ENCODE measurements at places on chromosomes 6 and 20.
A peak's percentile ranks its signal among the peaks of the same experiment; 100 is the strongest.

GRCh38 chr6:33061987-33062386, 11.5 kb downstream of the HLA-DPA1 start:
- DNase-seq = peak; percentile 57

- peak; percentile 29 for DNase-seq
Measured at GRCh38 chr20:49567421-49568277, at the start of gene PTGIS. TSS of gene PTGIS (minus strand) at chr20:49568137. CDS start at chr20:49568116, 21 bp downstream.

DNA sequence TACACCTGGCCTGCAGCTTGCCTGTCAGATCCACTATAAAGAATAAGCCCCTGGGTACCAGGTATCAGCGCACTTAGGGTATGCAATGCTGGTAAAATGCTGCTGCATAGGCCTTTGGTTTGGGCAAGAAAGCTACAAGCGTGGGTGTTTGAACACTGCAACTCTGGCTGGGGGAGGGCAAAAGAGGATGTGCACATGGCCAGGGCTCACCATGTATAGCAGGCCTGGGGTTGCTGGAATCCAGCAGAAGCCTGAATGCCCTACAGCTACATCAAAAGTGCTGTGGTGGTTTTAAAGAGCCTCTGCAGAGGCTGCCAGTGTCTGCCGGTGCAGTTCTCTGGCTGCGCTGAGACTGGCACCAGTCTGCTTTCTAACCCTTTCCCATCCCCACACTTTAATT, 51.7 kb downstream of the UQCC1 start:
- no peak for DNase-seq

DNA sequence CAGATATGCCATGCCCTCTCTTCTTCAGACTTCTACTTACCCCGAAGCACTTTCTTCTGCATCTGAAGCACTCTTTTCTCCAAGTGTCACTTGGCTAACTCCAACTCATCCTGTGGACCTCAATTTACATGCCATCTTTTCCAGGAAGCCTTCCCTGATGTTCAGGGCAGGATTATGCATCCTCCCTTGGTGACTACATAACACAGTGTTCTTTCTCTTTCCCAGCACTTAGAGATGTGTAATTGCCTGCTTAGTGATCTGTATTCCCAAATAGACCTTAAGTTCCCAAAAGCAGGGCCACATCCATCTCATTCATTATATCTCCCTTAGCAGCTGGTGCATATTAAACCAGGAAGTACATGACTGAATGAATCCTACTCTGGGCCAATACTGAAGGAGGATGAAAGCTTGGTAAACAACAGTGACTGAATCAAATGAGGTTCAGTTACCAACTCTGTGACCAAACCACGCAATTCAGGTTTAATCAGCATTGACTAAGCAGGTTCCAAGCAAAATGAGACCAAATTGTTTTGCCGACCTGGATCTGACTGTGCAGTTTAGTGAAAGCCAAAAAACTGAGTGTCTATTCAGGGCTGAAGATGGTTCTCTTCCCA, 121.4 kb upstream of the TCF21 start:
- DNase-seq = no peak

GRCh38 chr20:36969478-36970186, 18.1 kb upstream of the SAMHD1 start:
- DNase-seq = no peak

DNA sequence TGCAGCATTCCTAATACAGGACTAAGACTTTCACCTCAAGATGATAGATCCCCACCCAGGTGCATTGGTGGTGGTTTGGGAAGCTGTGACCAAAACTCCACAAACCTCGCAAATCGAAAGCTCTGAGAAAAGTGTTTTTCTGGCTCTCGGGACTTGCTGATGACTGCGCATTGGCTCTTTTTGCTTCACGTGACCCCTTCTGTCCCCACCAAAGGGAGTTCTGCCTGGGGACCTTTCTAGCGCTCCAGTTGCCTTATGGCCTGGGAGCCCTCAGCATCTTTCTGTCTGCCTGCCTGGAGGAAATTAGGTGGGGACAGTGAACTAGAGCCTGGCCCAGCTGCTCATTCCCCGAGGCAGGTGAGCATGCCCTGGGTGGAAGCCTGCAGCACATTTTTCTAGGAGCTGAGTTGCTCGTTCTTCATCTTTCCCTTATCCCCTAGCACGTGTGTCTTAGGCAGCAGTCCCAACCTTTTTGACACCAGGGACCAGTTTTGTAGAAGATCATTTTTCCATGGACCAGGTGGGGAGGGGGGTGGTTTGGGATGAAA, 90.2 kb downstream of the TXNDC5 start:
- no peak for DNase-seq

GRCh38 chr6:43772681-43773049, 2.7 kb downstream of the VEGFA start:
- no peak for DNase-seq

- DNase-seq = no peak
Measured at GRCh38 chr6:131210469-131210868, 75.2 kb downstream of the AKAP7 start.

GRCh38 chr6:153634416-153634815, 404.6 kb upstream of the OPRM1 start:
- no peak for DNase-seq

GRCh38 chr20:36274181-36274841, 31.8 kb upstream of the DLGAP4 start:
- DNase-seq = no peak

DNA sequence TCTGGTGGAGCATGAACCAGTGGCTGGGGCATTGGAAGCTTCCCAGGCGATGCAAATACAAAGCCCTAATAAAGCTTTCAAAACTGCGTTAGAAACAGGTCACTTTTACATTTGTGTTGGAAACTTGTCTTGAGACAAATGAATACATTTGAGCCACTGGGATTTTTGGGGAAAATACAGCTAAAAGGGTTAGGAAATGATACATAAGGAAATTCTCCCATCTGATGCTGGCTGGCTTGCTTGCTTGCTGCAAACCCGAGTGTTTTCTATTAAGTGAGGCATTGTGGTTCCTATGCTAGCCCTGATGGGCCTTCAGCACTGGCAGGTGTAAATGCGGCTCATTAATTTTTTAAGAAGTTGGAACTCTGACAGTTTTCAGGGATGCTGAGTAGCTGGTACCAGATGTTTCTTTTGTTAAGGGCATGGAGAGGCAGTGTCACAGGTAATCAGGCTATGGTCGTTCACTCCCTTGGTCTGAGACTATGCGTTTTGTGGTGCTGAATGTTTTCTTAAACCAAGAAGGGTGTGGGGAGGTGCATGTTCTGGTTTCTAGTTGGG, 35.2 kb downstream of the RREB1 start:
- no peak for DNase-seq

- no peak for DNase-seq
Measured at GRCh38 chr6:23600118-23600517, 525.9 kb upstream of the NRSN1 start.

DNA sequence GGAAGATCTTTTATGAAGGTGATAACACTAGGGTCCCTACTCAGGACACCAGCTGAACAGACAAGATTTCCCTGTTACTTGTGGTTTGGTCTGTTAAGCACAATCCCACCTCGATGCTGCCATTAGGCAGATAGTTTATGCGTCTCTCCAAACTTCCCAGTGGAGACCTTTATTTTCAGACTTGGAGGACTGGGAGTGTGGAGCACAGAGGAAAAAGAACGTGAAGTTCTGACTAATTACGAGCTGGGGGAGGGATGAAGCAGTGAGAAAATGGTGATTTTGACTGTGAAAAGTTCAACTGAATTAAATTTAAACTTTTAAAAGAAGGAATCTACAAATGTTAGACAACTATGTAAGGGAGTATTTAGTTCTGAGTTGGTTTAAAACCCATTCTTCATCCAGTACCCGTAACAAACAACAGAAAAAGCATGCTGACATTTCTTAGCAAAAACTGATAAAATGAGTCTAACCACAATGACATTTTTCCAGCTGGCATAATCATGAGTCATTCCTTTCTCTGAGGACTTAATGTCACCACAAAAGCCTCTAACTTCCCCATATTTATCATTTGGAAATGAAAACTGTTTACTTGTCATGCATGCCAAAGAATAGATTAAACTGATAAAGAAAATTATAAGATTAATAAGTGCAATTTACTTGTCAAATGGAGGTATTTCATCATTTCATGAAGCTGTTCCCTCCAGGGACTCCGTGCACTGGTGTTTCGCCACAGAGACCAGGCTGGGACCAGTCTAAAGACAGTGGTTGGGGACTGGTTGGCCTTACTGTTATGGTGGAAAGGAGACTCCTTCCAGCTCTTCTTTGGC, 113.3 kb upstream of the SSTR4 start:
- peak; percentile 11 for DNase-seq

DNA sequence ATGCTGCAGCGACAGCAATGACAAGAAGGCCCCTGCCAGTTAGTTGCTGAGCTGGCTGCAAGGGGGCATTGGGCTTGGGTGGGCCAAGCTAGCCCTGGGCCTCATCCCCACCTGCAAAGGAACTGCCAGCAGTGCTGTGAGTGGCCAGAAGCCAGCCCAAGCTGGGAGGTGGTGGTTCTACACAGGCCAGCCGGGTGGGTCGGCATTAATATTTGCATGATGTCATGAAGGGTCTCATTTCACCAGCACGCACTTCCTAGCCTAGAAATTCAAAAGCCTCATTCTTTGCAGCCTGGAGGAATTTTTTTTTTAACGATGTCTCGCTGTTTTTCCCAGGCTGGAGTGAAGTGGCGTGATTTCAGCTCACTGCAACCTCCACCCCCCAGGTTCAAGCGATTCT, 62.0 kb downstream of the IYD start:
- no peak for DNase-seq

DNA sequence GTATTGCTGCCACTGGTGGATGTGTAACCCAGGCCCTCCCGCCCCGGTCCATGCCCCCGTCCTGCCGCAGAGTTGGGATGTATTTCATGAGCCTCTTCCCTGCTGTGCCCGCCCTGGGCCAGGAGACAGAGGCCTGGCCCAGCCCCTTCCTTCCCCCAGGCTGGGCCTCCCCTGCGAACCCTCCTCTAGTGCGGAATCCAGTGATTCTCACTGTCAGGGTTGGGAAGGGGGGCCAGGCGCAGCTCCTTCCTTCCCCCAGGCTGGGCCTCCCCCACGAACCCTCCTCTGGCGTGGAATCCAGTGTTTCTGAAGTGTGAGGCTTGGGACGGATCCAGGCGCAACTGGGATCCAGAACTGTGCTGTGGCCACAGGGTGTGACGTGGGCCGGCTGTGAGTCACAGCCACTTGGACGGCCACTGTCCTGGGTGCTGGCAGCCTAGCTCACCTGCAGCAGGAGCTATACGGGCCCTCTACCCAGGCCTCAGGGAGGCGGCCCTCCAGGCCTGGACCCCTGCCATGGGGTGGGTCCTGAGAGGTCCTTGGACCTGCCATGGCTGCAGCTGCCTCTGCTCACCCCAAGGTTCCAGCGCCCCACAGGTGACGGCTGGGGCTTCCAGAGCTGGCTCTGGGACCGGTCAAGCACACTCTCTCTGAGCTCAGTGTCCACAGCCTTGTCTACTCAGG, 28.3 kb downstream of the COL20A1 start:
- DNase-seq = no peak

DNA sequence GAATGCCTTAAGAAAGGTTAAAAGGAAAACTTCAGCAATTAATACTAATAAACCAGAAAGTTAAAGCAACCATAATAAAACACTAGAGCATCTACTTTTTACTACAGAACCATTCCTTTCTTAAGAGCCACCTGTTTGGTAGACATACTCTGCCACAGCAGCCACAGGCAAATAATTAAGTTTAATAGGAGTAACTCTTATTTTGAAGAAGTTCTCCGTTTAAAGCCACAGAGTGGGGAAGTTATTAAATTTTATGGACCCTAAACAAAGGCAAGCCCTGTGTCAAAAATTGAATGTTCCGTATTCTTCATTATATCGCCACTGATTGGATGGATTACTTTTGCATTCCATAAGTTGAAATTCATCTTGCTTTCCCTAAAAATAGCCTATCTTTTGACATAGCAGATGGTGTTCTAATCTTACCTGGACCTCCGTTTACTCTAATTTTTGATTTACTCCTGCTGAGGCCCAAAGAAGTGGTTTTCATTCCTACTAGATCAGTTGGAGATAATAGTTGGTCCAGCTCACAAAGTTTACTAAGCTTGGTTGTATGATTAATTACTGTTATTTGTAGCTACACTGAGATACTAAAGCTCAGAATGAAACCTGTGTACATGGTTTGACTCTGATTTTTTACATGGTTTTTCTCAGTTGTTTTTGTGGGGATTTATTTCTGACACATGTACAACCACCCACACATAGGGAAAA, 140.4 kb upstream of the SUPT3H start:
- no peak for DNase-seq

- DNase-seq = no peak
Measured at GRCh38 chr6:88494401-88495140, 328.4 kb upstream of the CNR1 start.

- DNase-seq = peak; percentile 23
Measured at GRCh38 chr20:10093087-10093591, 58.4 kb downstream of the ANKEF1 start.

DNA sequence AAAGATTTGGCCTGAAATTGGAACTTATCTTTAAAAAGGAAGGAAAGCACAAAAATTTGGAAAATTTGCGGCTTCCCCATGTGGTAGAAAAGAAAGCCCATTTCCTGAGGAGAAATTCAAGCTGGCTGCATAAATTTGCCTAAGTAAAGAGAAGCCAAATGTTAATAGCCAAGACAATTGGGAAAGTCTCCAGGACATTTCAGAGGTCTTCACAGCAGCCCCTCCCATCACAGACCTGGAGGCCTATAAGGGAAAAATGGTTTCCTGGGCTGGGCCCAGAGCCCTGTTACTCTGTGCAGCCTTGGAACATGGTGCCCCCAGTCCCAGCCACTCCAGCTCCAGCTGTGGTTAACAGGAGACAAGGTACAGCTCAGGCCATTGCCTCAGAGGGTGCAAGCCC, 736.5 kb downstream of the HACE1 start:
- DNase-seq = no peak

DNA sequence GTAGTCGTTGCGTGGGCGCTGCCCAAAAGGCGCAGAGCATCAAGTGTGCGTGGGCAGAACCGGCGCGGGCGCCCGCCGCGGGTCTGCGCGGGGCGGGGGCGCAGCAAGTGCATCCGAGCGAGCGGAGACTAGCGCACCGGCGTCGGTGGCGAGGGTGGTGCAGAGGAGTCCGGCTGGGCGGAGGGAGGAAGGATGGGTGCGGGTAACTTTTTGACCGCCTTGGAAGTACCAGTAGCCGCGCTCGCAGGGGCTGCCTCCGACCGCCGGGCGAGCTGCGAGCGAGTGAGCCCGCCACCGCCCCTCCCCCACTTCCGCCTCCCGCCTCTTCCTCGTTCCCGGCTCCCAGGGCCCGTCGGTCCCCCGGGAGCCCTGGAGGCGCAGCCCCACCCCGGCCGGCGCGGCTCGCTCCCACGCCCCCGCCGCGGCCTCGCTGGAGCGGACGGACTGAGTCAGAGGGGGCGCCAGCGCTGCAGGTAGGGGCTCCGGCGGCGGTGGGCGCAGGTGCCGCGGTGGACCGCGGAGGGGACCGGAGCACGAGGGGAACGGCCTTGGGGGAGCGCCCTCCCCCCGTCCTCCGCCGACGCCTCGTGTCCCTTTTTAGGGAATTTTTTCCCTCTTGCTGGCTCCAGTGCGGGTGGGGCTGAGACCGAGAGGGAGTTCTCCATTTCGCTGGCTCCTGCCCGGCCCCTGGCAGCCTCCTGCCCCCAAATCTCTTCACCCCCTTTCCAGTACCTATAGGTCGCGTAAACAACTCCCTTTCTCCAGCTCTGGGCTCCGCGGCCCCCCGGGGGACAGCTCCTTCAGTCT, 1.6 kb upstream of the DBNDD2 start:
- DNase-seq = peak; percentile 61

Measured in lung microvascular endothelial cell (primary cell).